ENCODE measurements at places on chromosomes 5 and 9. TPM values are rescaled to one million over a fixed set of nuclear protein-coding genes. Genes with fewer than 3 reads are reported as not detected.

DNA sequence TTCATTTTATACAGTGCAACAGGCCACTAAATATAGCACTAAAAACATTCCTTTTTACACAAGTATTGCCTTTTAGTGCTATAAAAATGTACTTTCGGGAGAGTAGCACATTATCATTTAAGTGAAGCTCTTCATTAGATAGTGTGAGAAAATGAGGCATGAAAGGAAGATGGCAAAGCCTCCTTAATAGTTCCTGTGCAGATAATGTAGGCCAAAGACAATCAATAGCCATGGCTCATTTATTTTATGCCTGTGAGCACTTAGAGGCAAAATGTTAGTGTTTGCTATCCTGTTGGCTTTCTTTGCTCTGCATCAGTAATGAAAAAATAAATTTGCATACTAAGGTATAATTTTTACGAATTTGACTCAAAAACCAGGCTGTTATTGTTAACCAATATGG, 929.5 kb upstream of the C9orf72 start:
- peak; percentile 5 for DNase-seq
- no peak overlapping the region for H3K27ac ChIP-seq
- no peaks in the 10 kb centered on the region for H3K4me1 ChIP-seq
- no peak overlapping the region for H3K4me3 ChIP-seq
- H3K36me3 ChIP-seq = no peaks in the 10 kb centered on the region

GRCh38 chr9:93645921-93646639, 69.7 kb downstream of the PHF2 start:
- no peak overlapping the region for H3K27ac ChIP-seq
- peaks cover 18% of the 10 kb centered on the region for H3K36me3 ChIP-seq
- no peak for DNase-seq
- H3K4me3 ChIP-seq = no peak overlapping the region

- H3K36me3 ChIP-seq = no peaks in the 10 kb centered on the region
- no peaks in the 10 kb centered on the region for H3K27me3 ChIP-seq
- H3K4me3 ChIP-seq = no peak overlapping the region
- no peaks in the 10 kb centered on the region for H3K4me1 ChIP-seq
These were observed 25.9 kb upstream of the ADAMTS2 start for GRCh38 chr5:179371121-179371510.

- no peaks in the 10 kb centered on the region for H3K27me3 ChIP-seq
- no peak overlapping the region for H3K27ac ChIP-seq
- H3K4me1 ChIP-seq = peaks cover 24% of the 10 kb centered on the region
- H3K36me3 ChIP-seq = no peaks in the 10 kb centered on the region
- no peak overlapping the region for H3K4me3 ChIP-seq
- no peak for DNase-seq
These were observed 23.6 kb downstream of the COL27A1 start for GRCh38 chr9:114178756-114179450.

DNA sequence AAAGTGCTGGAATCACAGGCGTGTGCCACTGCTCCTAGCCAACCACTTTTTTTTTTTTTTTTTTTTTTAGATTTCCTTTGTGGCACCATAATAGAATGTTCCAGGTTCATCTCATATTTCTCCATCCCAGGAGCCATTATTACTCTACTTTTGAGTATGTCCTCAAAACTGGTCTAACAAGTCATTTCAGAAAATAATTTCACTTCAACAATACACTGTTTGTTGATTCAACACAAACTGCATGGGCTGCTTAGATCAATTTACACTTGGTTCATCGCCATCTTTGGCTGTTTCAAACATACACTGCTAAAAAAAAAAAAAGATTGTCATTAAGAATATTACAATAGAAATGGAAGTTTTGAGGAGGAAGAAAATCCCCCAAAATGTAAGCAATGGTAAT, 57.9 kb downstream of the CSNK1A1 start:
- H3K27ac ChIP-seq = no peak overlapping the region
- no peak for DNase-seq
- peaks cover 31% of the 10 kb centered on the region for H3K36me3 ChIP-seq
- H3K27me3 ChIP-seq = no peaks in the 10 kb centered on the region

- no peak overlapping the region for H3K27ac ChIP-seq
- no peaks in the 10 kb centered on the region for H3K4me1 ChIP-seq
- no peak overlapping the region for H3K4me3 ChIP-seq
- H3K27me3 ChIP-seq = no peaks in the 10 kb centered on the region
- no peak for DNase-seq
These were observed 5.7 kb downstream of the BRD3OS start for GRCh38 chr9:134030821-134031470.

DNA sequence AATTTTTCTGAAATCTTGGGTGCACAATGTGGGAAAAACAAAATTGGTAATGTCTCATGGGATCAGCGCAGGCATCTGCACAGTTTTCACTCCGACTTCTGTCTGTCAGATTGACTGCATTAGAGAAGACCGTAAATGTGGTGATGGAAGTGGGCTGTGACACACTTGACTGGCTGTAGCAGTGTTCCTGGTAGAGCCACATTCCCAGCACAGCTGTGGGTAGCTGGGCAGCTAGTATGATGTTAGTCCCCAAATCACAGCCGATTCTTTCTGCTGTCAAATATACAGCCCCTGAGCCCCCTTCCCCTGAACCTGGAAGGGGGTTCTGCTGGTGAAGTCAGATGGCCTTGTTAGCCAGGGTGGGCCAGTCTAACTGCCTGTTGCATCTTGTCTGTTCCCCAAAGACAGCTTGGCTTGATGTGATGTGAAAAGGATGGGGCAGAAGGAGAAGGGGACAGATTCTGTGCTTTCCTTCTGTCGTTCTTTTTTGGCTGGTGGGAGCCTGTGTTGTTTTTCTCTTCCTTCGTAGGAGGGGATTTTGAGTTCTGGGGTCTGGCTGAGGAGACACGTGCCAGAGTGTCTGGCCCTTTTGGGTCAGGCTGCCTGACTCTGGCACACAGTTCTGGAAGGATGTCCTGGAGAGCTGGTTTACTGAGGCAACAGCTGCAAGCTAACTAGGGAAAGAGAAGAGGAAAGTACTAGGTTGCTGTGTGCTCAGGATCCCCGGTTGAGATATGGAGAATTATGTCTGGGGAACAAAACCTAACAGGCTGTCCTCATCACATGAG, 66.4 kb upstream of the SPRY4 start:
- H3K27ac ChIP-seq = peak overlapping the region; percentile 90
- H3K4me3 ChIP-seq = peak overlapping the region; percentile 13
- peaks cover 56% of the 10 kb centered on the region for H3K4me1 ChIP-seq
- DNase-seq = no peak
- no peaks in the 10 kb centered on the region for H3K36me3 ChIP-seq
- no peaks in the 10 kb centered on the region for H3K27me3 ChIP-seq

DNA sequence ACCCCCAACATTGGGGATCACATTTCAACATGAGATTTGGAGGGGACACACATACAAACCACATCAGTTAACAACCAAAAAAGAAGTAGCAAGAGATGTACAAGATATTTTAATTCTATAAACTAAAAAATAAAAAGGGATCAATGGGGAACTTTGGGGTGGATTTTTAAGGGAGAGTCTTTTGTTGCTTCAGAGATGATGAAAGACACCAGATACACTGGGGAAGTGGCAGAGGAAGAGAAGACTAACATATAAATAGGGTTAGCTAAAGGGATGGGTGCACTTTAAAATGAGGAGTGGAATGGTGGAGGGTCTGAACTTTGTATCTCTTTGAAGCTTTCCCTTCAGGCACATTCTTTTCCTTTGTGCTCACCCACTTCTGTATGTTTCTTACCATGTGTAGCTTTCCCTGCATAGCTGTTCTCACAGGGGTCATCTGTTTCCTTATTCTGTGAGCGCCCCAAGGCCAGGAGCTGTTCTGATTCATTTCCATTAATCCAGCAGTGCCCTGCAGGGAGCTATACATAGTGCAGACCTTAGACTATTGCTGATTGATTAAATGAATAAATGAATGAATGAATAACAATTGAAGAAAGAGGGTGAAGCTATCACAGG, 531.6 kb upstream of the KLF4 start:
- H3K4me3 ChIP-seq = no peak overlapping the region
- H3K27me3 ChIP-seq = no peaks in the 10 kb centered on the region

DNA sequence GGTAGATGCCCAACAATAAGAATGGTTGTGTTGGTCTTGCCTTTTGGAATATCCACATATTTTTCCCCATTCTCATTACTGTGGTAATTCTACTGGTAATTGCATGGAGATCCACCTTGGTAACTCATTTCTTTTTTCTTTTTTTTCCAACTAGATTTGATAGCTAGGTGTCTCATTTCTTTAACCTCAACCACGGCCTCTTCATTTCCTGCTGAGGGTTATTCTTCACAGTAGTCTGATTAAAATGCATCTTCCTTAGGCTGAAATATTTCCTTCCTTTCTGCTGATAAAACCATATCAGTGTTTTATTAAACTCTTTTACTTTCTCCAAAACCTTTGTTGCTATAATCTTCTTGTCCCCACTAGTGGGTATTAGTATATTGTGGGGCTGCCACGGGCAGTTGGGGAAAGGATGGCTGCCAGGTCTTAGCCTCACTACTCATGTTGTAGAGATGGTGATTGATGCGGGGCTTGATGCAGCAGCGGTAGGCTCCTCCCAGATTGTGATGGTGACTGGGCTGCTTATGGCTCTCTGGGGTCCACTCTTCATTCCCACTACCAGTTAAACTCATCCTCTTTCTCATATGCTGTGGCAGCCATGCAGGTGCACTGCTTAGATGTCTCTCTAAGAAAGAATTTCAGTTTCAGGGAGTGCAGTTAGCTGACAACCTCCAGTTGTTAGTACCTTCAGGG, 35.9 kb downstream of the KIF2A start:
- H3K4me3 ChIP-seq = no peak overlapping the region
- no peaks in the 10 kb centered on the region for H3K4me1 ChIP-seq
- H3K36me3 ChIP-seq = no peaks in the 10 kb centered on the region
- no peak overlapping the region for H3K27ac ChIP-seq
- no peak for DNase-seq
- no peaks in the 10 kb centered on the region for H3K27me3 ChIP-seq

GRCh38 chr9:4833781-4834560, 41.2 kb downstream of the RCL1 start:
- H3K27ac ChIP-seq = no peak overlapping the region
- no peak overlapping the region for H3K4me3 ChIP-seq
- H3K4me1 ChIP-seq = peaks cover 4% of the 10 kb centered on the region
- no peak for DNase-seq
- no peaks in the 10 kb centered on the region for H3K27me3 ChIP-seq

GRCh38 chr9:23754551-23754950, 71.5 kb downstream of the ELAVL2 start:
- H3K36me3 ChIP-seq = no peaks in the 10 kb centered on the region
- H3K27me3 ChIP-seq = no peaks in the 10 kb centered on the region
- H3K27ac ChIP-seq = no peak overlapping the region
- H3K4me3 ChIP-seq = no peak overlapping the region

Gene ENHO
- 1.2 TPM for total RNA-seq

Gene LCNL1
- not detected for total RNA-seq

Gene LCP2
- total RNA-seq = not detected

Gene ATOSB
- 8.3 TPM for total RNA-seq

Gene PCDHGA2
- 1.8 TPM for total RNA-seq

Gene SLC2A8
- 12.7 TPM for total RNA-seq

Gene ANKDD1B
- not detected for total RNA-seq

Gene GGTA1
- total RNA-seq = not detected

Gene CCDC192
- not detected for total RNA-seq

Data from A673 (cell line).